Activated naive CD4-positive, alpha-beta T cell treated with Interleukin-2 at 50 U/mL for 16 hours (primary cell): ENCODE measurements at places on chromosomes 7 and 10.

- DNase-seq = no peak
Measured at GRCh38 chr7:84200859-84201258, 6.3 kb upstream of the SEMA3A start.

GRCh38 chr10:70669732-70670317 is 2.5 kb upstream of the ADAMTS14 start:
- no peak for DNase-seq

GRCh38 chr7:64541438-64542359 is 21.2 kb downstream of the ZNF680 start:
- DNase-seq = no peak

DNA sequence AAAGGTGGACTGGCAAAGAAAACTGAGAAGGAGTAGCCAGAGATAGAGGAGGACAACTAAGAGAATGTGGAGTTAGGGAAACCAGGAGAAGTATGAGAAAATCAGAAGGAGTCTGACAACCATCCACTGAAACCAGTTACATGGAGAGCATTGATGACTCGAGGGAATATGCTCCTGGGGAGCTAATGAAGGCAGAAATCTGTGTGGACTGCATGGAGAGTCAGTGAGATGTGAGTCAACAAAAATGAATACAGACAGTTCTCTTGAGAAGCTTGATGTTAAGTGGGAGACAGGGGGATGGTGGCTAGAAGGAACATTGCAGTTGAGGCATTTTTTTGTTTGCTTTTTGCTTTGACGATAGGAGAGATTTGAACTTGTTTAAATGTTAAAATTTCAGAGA is 34.3 kb upstream of the ZNF32 start:
- DNase-seq = no peak

DNA sequence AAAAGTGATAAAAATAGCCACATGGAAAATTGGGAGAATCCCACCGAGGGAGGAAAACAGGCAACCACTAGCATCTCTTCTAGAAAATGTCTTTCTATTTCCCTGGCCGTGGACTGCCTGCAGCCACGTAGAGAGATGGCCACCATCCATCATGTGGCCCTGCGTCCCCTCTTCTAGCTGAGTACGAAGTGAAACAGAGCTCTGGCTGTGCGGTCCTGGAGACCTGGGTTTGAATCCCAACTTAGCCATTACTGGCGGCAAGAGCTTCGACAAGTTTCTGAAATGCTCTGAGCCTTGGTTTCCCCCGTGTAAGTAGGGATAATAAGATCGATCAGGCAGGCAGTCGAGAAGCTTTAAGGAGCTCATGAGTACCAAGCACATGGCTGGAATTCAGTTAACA is 32.9 kb downstream of the ZCCHC24 start:
- DNase-seq = no peak

- DNase-seq = no peak
Measured at GRCh38 chr7:5545222-5545914, 121.7 kb upstream of the TNRC18 start.
